NCI-H82 (cell line): ENCODE measurements at places on chromosomes 6 and 20.
A peak's percentile ranks its signal among the peaks of the same experiment; 100 is the strongest.

- no peak for DNase-seq
Measured at GRCh38 chr6:116363759-116364158, 7.0 kb upstream of the DSE start.

DNA sequence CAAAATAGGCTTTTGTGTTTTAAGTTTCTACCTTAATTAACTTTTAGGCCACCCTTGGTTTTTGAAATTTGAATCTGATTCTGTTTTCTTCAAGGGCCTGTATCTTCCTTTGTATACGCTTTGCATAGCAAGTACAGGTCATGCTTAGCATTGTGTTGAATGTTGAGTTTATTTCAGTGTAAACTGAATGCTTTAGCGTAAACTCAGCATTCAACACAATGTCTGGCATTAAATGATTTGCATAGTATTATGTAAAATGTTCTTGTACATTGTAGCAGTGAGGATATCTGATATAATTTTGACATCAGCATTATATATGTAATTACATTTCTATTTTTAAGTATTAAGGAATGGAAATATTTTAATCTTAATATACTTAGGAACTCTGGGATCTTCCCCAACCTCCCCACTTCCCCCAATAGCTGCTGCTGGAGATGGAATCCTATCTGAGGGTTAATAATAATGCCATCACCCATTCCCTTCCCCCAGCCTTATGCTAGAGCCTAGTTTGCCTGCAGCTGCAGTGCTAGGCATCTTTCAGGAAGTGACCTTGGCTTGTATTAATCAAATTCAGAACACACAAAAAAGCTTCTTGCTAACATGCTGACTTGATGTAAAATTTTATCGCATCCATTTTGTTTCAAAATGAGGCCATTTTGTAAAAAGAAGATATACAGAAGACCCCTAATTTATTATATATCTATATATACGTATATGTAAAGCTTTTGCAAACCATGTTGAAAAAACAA is 73.1 kb downstream of the NCOA3 start:
- peak; percentile 83 for DNase-seq

DNA sequence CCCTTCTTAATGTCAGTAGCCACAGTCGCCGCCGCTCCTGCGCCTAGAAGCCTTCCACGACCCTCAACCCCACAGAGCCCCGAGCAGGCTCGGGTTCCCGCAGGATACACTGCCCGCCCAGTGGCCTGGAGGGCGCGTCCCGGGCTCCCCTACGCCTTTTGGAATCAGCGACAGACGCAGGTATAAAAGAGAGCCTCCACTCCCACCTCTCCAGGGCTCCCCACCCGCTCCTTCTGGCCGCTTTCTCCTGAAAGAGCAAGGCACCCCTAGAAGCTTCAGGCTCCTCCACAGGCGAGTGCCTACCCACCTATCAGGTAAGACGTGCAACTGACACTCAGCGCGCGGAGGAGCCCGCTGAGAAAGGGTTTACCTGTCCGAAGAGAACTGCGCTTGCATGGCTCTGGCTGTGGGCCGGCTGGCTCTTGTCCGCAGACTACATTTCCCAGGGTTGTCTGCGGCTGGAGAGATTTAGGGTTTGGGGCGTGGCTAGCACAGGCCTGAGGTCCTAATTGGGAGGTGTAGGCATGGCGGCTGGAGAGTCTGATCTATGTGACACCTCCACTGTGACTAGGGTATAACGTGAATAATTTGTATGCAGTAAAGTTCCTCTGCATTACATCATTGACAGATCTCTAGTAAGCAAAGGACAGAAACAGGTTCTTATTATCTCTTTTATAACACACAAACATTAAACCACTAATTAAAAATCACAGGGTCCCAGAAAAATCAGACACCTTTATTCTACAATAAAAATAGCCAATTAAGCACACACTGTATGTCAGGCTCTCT is 13.5 kb upstream of the ZNF391 start:
- DNase-seq = peak; percentile 73

DNA sequence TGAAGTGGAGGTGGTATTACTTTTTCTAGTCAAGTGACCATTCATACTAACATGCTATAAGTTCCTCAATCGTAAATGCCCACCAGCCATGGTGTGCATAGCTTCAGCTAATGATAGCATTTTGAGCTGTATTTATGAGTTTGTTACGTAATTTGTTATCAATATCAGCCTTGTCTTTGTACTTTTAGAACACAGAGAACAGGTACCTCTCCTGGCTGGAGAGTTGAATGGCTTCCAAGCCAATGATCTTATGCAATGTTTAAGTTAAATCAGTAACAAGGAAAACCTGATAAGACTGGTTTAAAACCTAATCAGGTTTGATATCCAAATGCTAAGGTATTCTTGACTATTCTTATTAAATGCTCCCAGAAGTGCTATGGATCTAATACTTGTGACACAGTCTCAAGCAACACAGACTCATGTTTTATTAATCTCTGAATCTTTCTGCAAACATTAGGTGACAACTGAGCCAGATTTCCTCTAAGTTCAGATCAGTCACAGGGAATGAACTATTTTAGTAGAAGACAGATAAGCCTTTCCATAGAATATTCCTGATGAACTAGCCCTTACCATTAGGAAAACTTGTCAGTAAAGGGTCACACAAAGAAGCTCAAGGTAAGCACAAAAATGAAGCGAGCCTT is 154.8 kb downstream of the PTPRK start:
- DNase-seq = no peak

DNA sequence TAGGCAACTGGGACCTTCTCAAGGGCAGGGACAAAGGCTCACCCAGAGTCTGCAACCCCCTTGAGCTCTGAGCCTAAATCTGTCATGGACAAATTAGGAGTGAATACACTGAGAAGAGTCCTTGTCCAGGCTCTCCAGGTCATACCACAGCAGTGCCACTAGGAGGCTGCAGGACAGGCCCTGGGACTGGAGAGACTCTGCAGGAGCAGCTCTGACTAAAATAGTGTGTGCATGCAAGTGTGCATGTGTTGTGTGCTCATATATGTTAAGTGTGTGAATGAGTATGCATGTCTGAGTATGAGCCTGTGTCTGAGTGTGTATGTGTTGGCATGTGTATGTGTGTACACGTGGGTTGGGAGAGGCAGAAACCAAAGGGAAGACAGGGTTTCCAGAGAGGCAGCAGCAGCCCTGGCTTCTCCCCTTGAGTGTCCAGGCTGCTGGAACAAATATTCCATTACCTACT is 27.1 kb downstream of the MRPL14 start:
- DNase-seq = peak; percentile 59

DNA sequence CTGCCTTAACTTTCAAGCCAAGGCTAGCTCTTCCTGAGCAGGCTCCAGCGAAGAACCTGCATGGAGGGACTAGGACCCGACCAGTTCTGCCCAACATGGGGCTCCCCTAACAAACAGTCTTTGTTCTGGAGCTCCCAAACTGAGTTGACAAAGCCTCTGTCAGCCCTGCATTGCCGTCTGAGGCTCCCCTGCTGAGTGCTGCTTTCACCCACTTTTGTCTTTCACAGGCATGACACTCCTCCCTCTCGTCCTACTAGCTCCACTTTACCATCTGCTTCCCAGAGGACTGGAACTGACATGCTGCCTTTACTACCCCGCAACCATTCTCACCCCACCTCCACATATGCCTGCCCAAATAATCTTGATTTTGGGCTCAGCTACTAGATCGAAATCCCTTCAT is 45.1 kb upstream of the B4GALT5 start:
- DNase-seq = no peak

- DNase-seq = no peak
Measured at GRCh38 chr6:125745281-125746018, 4.0 kb upstream of the HEY2 start.

DNA sequence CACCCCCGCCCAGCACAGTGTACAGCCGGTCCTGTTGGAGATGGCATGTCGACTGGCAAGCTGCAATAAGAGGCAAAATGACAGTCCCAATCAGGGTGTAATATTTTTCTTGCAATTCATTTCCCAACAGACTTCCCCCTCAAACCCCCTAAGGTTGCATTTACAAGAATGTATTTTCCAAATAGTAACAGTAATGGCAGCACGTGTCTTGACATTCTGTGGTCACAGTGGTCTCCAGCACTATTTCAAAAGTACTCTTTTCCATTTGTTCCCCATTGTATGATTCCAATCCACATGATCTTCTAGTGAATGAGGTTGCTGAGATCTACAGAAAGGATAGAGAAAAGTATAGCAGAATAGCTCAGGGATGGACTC is 97.8 kb upstream of the CARMIL1 start:
- DNase-seq = no peak

GRCh38 chr6:56282391-56282790 is 35.0 kb upstream of the COL21A1 start:
- no peak for DNase-seq

- no peak for DNase-seq
Measured at GRCh38 chr6:101716810-101717209, 323.3 kb downstream of the GRIK2 start.

- DNase-seq = no peak
Measured at GRCh38 chr6:38676236-38676973, 26.5 kb downstream of the GLO1 start.

- DNase-seq = no peak
Measured at GRCh38 chr6:31480574-31480973, 17.4 kb upstream of the MICB start.

DNA sequence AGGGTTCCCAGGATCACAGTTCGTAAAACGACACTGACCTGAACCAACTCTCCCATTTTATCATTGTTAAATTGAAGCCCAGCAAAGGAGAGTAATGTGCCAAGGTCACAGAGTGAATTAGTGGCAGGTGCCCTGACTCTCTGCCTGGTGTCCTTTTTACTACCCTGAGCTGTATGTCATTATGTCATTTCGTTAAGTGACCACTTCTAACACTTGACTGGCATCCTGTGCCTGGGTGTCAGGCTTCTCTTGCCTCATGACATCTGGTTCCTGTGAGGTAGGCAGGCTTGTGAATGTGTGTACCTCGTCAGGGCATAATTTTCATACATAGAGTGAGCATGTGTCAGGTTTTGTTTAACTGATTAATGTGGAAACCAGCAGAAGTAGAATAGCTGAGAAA is 48.6 kb downstream of the RALY start:
- no peak for DNase-seq

- DNase-seq = no peak
Measured at GRCh38 chr6:90596967-90597539, 10.2 kb upstream of the MAP3K7 start.

- DNase-seq = peak; percentile 60
Measured at GRCh38 chr20:1434571-1435336, 31.9 kb downstream of the NSFL1C start.

DNA sequence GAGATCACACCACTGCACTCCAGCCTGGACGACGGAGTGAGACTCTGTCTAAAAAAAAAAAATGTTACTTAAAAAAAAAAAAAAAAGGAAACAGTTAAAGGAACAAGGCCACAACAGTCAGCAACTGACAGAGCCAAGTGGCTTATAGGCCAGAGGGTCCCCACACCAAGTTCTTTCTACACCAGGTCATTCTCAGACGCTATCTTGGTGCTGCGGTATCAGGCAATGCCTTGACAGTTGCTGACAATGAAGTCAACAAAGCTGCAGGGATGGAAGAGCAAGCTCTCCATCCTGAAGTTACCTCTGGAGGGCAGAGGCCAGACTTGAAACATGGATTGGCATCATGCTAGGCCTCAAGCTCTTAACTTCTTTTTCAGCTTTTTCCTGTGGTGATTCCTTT is 31.9 kb downstream of the COMMD7 start:
- DNase-seq = no peak

- DNase-seq = no peak
Measured at GRCh38 chr6:45880159-45880558, 135.5 kb downstream of the CLIC5 start.

DNA sequence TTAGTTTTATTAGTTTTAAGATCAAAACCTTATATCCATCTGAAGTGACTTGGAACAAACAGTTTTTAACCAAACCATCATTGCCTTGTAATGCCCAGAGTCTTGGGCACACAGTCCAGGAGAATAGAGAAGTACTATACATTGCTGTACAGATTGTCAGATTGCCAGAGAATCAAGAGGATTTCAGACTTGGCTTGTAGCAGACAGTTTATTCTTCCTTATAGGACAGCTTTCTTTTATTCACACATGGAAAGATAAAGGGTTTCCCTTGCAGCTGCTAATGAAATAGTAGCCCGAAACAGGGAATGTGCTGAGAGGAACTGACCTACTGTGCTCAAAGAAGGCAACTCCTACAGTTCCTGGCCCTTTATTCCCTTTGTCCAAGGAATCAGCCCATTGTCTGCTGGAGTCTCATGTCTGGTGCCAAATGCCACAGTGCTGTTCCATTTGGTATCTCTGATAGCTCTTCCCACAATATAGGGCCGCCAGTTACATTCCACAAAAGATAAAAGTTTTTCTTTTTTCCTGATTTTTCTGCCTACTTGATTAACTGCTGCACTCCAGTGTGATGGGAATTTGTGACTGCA is 30.6 kb downstream of the DCBLD1 start:
- no peak for DNase-seq

- DNase-seq = no peak
Measured at GRCh38 chr6:167093922-167094432, 28.9 kb upstream of the CCR6 start.

GRCh38 chr20:57871237-57871632 is 161.4 kb upstream of the PMEPA1 start:
- DNase-seq = no peak
